ENCODE measurements at places on chromosomes 13 and 19.

GRCh38 chr13:40172878-40173277, 493.6 kb downstream of the FOXO1 start:
- DNase-seq = no peak

DNA sequence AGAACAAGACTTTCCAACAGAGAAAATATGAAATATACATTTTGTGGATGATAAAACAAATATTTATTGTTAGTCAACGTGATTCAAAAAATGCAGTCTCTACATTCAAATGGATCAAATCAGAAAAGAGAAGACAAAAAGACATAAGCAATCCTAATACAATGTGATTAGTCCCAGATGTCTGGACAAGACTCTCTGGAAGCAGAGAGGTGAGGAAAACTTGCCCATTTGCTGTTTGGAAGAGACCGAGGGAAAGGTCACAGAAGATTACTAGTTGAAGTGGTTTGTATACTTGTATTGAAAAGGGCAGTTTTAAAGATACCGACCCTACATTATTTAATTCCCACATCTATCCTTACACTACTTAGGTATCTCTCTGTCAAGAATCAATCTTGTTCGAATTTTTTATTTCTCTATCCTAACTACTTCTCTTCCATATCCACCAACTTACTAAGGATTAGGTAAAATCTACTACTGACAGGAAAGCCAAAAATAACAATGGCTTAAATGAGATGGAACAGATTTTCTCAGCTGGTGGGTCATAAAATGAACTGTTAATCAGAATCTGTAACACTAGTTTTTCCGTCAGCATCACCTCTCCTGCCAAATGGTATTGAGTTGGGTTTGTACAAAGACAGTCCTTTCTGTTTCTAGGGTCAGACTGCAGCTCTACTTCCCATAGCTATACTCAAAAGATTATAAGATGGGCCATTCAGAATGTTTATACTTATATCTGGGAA, 497.1 kb downstream of the DCT start:
- no peak for DNase-seq

- DNase-seq = no peak
Measured at GRCh38 chr19:2461751-2462634, 5.2 kb upstream of the LMNB2 start.

DNA sequence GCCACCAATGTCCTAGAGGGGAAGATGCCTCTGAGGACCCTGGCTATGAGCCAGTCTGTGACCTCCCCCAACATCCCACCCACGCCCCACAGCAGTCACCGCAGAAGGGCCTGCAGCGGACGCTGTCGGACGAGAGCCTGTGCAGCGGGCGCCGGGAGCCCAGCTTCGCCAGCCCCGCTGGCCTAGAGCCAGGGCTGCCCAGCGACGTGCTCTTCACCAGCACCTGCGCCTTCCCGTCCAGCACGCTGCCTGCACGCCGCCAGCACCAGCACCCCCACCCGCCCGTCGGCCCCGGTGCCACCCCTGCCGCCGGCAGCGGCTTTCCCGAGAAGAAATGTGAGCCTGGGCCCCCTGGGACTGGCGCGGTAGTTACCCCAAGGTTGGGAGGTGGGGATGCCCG, 30.6 kb downstream of the DPF1 start:
- DNase-seq = no peak

GRCh38 chr13:93309886-93310523, 83.4 kb downstream of the GPC6 start:
- DNase-seq = no peak

- peak; percentile 84 for DNase-seq
Measured at GRCh38 chr19:46428239-46429135, at the start of gene PNMA8C. PNMA8C (minus strand) TSS chr19:46428936; CDS start chr19:46428359, 577 bp downstream.

GRCh38 chr13:77919921-77920294, 1.3 kb upstream of the EDNRB start:
- DNase-seq = no peak

- DNase-seq = no peak
Measured at GRCh38 chr13:50377726-50378270, 362.6 kb downstream of the KCNRG start.

GRCh38 chr13:95388420-95389079, 87.3 kb upstream of the ABCC4 start:
- no peak for DNase-seq

DNA sequence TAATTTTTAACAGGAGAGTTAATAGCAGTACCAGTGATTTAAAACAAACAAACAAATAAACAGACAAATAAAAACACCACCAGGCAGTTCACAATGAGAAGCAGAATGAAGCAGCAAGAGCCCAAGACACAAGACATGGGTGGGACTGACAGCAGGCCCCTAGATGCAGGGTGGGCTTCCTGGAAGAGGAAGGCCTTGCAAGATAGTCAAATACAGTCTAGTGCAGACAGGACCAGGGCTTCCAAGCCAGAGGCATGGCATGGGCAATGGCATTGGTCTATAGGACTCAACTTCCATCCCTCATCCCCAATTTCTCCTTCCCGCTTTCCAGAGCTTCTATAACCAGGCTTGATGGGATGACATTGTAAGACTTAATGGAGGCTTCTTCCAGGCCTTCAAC, 645.1 kb downstream of the UQCRFS1 start:
- no peak for DNase-seq

DNA sequence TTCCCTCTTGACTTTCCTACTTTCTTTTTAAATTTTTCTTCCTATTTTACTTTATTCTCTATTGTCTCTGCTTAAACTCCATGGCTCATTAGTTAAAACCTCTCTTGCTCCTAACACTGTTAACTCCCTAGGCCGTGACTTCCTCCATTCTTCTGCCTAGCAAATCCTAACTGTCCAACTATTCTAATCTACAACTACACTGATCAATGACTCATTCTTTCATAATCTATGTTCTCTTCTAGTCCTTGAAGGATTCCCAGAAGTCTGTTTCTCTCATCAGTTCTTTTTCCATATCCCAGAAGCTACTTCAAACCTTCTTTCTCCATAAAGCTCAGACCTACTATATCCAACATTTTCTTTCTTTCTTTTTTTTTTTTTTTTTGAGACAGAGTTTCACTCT, 66.9 kb downstream of the MICU2 start:
- no peak for DNase-seq

DNA sequence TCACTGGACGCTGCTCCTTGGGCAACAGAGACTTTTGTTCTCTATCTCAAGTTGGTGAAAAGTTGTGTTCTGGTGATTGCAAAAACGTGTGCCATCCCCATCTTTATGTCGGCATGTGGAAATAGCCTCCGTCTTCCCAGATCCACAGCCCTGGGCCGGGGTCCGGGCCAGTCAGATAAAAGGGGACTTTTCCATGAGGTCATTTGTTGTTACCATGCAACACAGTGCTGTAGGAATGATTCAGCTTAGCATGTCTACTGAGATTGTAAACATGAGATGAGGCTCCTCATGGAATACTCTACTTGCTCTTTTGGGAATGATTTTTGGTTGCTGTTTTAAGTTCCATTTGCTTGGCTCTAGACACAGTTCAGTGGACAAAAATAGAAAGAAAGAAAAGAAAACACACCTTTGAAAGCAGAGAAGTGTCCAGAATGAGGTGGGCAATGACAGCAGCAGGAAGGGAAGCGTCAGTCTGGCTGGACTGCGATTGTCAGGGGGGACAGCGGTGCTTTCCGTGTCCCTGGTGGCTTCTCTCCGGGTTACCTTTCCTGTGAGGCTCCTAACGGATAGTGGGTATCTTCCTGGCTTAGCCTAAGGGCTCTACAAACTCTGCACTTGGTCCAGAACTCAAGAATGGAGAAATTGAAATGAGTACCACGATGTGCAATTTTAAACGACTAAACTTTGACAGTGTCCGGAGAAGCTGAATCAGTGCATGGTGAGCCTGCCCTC, 91.6 kb downstream of the TEX29 start:
- DNase-seq = no peak

DNA sequence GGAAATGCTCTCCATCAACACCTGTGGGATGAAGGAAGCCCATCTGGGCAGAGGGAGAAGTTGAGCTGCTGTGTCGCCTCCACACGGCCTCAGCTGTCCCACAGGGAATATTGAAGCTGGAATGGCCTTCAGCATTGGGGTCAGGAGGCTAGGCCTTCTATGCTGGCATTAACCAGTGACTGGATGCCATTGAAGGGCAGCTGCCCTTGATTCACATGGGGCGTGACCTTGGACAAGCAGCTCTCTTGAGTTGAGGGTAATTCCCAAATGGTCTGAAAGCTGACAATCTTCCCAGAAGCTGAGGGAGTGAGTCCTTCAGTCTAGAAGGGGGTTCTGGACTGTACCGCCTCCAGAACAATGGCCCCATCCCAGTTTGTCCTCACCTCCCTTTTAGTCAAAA, 6.7 kb downstream of the BCL3 start:
- no peak for DNase-seq

- DNase-seq = no peak
Measured at GRCh38 chr19:14992780-14993179, 13.1 kb upstream of the SLC1A6 start.
